ENCODE measurements at places on chromosomes 6 and 20. TPM values are rescaled to one million over a fixed set of nuclear protein-coding genes. Genes with fewer than 3 reads are reported as not detected.

Gene PCK1
- total RNA-seq = under 0.01 TPM

Gene MICB
- 0.41 TPM for total RNA-seq

Gene SYNGAP1
- total RNA-seq = 35.1 TPM

Gene SGK2
- 0.41 TPM for total RNA-seq

Gene RAMACL
- total RNA-seq = 0.82 TPM

Gene GABBR1
- total RNA-seq = 72.2 TPM

Gene COL20A1
- 4.1 TPM for total RNA-seq

Gene SIGLEC1
- under 0.01 TPM for total RNA-seq

Gene MAFB
- 7.3 TPM for total RNA-seq

Gene MOXD1
- total RNA-seq = 15.9 TPM

Gene GABRR2
- total RNA-seq = under 0.01 TPM

Gene BTN1A1
- total RNA-seq = not detected

Gene PRRT1
- total RNA-seq = 0.41 TPM

Gene CAP2
- 39.9 TPM for total RNA-seq

Gene MYT1
- total RNA-seq = 6.9 TPM

Gene PRSS35
- 2.0 TPM for total RNA-seq

Gene CGA
- total RNA-seq = not detected

Gene CDH26
- 0.41 TPM for total RNA-seq

Gene BPIFB1
- total RNA-seq = not detected

Gene PLCB4
- 11.8 TPM for total RNA-seq

Gene CALHM6
- 4.5 TPM for total RNA-seq

Gene RBM39
- total RNA-seq = 450 TPM

Gene HCRTR2
- 30.6 TPM for total RNA-seq

Gene MEP1A
- not detected for total RNA-seq

Gene PROKR2
- 8.6 TPM for total RNA-seq

Gene MACROD2
- total RNA-seq = 47.7 TPM

Gene WFDC5
- not detected for total RNA-seq

Gene LY6G6C
- not detected for total RNA-seq

Gene SEMG1
- not detected for total RNA-seq

Gene FOXQ1
- total RNA-seq = 1.2 TPM

Gene CALHM4
- total RNA-seq = not detected

Gene EPHA7
- total RNA-seq = 65.6 TPM

Gene KLHDC3
- 164 TPM for total RNA-seq

Gene RBBP8NL
- total RNA-seq = not detected

Gene KIFC1
- total RNA-seq = 4.1 TPM

Gene UTRN
- total RNA-seq = 33.8 TPM

Gene SDHAF4
- 33.4 TPM for total RNA-seq

Gene CHMP4B
- total RNA-seq = 27.7 TPM

Gene CRISP2
- 0.82 TPM for total RNA-seq

Gene PSORS1C1
- total RNA-seq = not detected

All from frontal cortex (tissue), 4 donors.